CD4-positive, alpha-beta T cell treated with Interleukin-6 for 4 hours (primary cell): ENCODE measurements at places on chromosomes 12 and 14.

DNA sequence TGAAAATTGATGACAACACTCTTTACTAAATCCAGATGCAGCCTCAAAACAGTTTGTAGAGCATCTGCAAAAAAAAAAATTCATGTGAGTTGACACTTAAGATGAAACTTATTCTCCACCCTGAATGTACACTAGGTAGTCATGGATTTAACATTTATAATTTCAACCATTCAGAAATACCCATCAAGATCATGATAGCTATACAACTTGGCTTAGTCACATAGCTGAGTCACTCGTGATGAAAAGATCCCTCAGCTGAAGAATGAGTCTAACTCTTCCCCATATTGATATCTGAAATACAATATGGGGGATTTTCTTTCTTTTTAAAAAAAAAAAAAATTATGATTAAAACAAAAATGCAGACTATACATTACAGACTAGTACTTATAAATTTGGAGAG is 104.8 kb upstream of the PLEKHG7 start:
- DNase-seq = peak; percentile 26

GRCh38 chr14:33406766-33407165 is 468.1 kb downstream of the NPAS3 start:
- no peak for DNase-seq

DNA sequence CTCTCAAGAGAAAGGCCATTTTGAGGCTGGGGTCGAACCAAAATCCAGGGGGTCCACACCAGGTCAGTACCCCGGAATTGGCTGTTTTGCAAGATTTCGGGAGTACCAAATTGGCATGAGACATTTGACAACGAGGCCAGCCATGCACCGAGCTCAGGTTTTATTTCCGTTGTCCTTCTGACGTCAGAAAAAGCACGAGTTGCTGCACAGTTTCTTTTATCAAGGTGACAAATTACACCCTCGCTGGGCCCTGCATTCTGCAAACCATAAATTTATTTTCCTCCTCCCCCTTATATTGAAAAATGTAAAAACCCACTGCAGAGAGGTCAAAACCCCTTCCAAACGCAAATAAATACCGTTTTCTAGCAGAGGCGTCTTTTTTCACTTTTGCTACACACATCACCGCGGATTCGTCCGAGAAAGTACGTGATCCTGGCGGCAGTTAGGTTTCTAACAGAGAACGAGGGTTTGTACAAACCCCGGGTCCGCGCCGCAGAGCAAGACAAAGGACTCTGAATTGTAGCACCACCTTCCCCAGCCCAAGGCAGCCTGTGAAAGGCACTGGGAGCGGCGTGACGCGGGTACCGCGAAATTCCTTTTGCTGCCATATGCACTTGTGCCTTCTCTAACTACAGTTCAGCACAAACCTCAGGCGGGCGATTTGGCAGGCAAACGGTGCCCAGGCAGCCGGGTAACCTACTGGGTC is 1.8 kb downstream of the SLC38A1 start:
- DNase-seq = peak; percentile 67

DNA sequence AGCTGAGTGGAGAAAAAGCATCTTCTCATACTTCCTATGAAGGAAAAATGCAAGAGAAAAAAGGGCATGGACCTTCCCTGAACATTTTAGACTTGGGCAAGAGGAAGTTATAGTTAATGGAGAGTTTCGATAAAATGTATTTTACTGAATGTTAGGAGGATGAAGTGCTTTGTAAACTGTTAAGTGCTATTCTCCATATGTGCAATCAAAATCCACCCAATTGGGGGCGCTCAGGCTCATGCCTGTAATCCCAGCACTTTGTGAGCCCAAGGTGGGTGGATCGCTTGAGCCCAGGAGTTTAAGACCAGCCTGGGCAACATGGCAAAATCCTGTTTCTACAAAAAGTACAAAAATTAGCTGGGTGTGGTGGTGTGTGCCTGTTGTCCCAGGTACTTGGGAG is 1.9 kb upstream of the CNPY2 start:
- no peak for DNase-seq

- DNase-seq = no peak
These were observed 465.8 kb upstream of the SYT1 start for GRCh38 chr12:78398750-78399149.

DNA sequence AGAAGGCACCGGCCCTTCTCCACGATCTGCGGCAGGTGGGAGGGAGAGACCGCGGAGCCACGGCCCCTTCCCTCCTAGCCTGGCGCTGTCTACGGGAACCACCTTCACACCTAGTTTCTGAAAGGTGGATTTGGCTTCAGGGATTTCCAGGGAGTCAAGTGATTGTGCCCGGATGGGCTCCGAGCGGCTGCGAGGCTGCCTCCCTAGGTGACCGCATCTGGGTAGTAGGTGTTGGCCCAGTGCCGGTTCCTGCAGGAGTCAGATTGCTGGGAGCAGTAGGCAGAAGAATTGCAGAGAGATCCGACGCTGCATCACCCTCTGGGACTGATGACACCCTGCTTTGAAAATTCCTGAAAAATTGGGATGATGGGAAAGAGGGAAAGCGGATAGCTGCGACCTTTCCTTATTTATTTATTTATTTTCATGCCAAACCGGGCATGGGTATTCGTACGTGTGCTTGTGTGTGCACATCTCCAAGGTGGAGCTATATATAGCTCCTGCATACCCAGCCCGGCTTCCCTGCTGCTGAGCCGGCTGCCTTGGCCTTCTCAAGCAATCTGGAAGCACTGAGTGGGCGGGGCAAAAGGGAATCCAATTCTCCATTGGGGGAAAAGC is 1.1 kb downstream of the CNTN1 start:
- no peak for DNase-seq
